ENCODE measurements at places on chromosomes 6 and 20.
A peak's percentile ranks its signal among the peaks of the same experiment; 100 is the strongest.

DNA sequence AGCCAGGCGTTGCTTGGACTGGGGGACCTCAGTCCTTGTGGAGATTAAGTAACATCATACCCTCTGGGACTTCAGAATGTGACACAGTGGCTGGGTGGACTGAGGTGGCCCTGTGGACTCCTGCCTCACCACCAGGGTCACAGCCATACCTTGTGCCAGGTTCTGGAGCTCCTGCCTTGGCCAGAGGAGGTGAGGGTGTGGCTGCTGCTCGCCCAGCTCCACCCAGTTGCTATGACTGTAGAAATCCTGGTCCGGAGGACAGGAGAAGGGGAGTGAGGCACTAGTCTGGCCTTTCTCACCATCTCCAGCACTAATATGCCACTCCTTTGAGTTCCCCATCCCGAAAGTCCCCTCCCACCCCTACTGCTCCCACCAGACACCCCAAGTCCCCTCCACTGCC, 1.9 kb downstream of the VWA7 start:
- DNase-seq, result no peak

DNA sequence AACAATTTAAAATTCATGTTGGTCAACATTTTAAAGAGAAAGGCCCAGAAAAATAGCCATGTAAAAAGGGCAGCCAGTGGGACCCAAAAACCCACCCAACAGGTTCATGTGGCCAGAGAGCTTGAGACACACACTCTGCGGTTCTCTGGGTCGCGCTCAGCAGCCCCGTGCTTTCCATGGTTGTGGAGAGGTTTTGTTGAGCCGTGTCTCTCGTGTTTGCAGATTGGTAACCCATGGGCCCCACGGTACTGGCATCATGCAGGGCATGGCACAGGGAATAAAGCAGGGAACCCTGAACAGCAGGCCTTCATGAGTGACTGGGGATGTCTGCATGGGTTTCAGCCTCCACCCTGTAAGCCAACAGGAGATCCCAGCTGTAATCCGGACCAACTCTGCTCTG, 127.7 kb upstream of the CST7 start:
- DNase-seq, result no peak

DNA sequence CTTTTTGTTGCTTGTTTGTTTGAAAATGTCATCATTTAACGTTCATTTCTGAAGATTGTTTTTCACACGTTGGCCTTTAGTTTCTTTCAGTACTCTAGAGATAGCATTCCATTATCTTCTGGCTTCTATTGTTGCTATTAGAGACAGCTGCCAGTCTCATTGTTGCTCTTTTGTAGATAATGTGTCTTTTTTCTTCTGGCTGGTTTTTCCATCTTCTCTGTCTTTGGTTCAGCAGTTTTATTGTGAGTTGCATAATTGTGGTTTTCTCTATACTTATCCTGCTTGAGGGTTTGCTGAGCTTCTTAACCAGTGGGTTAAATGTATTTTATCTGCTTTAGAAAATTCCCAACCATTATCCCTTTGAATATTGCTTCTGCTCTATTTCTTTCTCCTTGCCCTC, 23.2 kb upstream of the AIG1 start:
- DNase-seq, result no peak

DNA sequence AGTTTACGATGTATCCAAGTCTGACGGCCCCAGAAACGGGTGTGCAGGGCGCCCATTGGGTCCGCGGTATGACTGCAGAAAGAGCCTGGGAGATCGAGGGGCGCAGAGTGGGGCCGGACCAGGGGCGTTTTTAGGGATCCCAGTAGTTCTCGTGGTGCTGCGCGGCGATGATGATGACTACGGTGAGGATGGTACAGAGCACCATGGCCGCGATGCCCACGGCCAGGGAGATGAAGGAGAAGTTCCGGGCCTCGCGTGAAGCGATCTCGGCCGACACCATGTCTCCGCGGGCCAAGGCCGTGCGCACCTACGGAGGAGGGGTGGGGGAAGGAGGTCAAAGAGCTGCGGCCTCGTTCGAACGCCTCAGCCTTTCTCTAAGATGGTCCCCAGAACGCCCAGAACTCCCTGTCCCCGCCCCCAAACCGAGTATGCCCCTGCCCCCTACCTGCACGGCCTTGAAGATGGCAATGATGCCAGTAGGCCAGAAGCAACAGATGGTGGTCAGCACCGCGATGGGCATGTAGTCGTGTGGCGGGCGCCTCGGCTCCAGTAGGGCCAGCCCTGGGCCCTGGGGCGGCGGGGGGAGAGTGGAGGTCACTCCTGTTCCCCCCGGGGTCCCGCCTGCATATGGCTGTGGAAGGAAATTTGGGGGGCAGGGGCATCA, 2.5 kb downstream of the PRRT1 start:
- no peak for DNase-seq

- no peak for DNase-seq
Measured at GRCh38 chr6:129678463-129678862, 31.5 kb downstream of the ARHGAP18 start.

DNA sequence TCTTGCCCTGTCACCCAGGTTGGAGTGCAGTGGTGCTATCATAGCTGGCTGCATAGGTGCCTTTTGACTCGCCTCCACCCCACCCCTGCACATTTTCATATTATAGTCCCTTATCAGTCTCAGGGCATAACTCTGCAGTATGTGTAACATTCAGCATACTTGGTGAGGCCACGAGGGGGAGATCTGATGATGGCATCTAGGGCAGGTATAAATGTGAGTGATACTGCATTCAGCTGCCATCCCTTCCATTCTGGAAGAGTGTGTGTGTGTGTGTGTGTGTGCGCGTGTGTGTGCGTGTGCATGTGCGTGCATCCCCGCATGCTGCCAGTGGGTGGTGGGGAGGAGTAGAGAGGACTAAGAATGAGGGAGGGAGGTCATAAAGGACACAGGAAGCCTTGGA, 81.4 kb downstream of the JARID2 start:
- DNase-seq, result no peak

GRCh38 chr6:110414669-110415068, 706 bp downstream of the DDO start:
- DNase-seq, result no peak

- no peak for DNase-seq
Measured at GRCh38 chr6:28816909-28817807, 106.6 kb downstream of the TRIM27 start.

DNA sequence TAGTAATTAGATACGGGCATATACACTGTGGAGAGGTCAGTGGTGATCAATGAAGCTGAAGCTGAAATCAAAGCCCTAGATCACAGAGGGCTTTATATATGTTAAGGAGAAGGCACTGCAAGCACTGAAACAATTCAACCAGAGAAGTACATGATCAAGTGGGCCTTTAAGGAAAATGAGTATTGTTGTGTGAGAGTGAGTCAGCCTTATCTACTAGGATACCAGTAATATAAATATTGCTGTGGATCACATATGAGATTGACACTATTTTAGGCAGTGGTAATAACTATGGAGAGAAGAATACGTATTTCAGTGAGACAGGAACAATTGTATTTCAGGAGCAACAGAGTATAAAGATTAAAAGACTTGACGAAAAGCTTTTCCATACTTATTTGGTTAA, 1172.2 kb upstream of the GJE1 start:
- DNase-seq, result no peak

GRCh38 chr6:90274451-90275030, 22.1 kb downstream of the BACH2 start:
- DNase-seq, result no peak

- DNase-seq, result no peak
Measured at GRCh38 chr20:8578161-8578865, 446.2 kb downstream of the PLCB1 start.

- no peak for DNase-seq
Measured at GRCh38 chr6:45163952-45164766, 164.0 kb upstream of the RUNX2 start.

DNA sequence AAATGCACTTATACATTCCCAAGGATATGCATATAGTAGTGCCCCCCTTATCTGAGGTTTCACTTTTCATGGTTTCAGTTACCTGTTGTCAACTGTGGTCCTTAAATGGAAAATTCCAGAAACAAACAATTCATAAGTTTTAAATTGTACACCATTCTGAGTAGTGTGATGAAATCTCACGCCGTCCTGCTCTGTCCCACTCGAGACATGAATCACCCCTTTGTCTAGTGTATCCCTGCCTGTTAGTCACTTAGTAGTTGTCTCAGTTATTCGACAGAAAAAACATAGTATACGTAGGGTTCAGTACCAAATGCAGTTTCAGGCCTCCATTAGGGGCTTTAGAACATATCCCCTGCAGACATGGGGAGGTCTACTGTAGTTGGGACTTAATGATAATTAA, 57.0 kb downstream of the MAP1LC3A start:
- DNase-seq, result no peak

GRCh38 chr6:150659046-150659763, 59.5 kb downstream of the PLEKHG1 start:
- no peak for DNase-seq

DNA sequence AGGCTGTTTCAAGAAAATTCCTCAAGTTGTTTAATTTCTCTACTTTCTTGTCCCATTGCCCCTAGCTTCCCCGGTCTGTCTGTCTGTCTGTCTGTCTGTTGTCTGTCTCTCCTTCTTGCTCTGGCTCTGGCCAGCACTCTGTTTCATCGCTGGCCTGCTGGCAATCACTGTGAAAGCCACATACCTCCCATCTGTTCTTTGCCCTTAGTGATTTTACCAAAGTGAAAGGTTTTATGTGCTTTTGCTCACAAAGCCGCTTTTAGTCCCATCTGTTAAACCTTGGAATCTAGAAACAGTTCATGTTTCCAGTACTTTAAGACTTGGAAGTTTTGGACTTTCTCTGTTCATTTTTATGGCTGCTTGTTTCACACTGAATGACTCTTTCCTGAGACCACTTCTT, 87.8 kb upstream of the EXOC2 start:
- DNase-seq, result no peak

- DNase-seq, result peak; percentile 94
Measured at GRCh38 chr6:111743862-111744692, 129.2 kb downstream of the FYN start.

- no peak for DNase-seq
Measured at GRCh38 chr20:51884561-51884960, 82.2 kb upstream of the SALL4 start.

- no peak for DNase-seq
Measured at GRCh38 chr6:88810089-88810488, 153.3 kb downstream of the RNGTT start.

GRCh38 chr20:23127506-23128279, 41.6 kb upstream of the CD93 start:
- DNase-seq, result no peak

GRCh38 chr6:134152767-134153485, 100.5 kb upstream of the SLC2A12 start:
- DNase-seq, result no peak

DNA sequence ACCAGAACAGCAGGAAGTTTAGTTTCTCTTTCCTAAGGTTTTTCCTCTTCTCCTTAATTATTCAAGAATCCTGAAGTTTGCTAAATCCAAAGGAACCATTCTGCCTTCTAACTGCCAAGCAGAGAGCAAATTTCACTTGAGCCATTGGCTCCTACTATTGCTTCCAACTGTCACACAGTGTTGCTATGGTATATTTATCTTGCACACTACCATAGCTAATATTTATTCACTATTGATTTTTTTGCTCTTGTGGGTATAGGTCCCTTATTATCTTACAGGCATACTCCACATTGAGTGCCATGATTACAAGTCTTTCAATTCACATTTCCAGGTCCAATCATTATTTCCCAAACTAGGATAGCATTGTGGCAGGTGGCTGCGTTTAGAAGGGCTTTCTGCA, 266.7 kb upstream of the FLRT3 start:
- DNase-seq, result no peak

DNA sequence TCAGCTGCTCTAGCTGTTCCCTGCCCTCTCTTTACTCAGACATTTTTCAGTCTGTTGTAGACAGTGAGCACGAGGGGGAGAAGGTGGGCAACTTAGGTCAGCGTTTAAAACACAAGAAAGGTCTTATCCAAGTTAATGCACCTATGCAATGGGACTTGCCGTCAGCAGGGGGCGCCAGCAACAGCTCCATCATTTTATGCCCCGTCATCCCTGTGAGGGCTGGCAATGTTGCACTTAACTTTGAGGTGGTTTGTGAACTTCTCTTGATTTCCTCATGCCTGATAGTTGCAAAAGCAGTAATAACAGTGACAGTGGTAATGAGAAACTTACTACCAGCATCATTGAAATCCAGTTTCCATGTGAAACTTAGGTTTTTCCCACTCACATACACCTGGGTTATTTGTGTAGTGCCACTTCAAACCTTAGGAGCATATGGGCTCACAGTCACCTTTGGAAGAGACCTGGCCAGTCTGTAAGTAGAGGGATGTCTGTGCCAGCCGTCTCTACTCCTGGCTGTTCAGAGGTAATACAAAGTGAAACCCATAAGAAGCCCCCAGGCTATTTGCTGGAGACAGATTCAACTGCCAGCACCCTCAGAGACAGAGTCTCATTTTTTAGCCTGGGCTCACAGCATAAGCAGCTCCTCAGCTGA, 44.9 kb upstream of the ID1 start:
- DNase-seq, result no peak

DNA sequence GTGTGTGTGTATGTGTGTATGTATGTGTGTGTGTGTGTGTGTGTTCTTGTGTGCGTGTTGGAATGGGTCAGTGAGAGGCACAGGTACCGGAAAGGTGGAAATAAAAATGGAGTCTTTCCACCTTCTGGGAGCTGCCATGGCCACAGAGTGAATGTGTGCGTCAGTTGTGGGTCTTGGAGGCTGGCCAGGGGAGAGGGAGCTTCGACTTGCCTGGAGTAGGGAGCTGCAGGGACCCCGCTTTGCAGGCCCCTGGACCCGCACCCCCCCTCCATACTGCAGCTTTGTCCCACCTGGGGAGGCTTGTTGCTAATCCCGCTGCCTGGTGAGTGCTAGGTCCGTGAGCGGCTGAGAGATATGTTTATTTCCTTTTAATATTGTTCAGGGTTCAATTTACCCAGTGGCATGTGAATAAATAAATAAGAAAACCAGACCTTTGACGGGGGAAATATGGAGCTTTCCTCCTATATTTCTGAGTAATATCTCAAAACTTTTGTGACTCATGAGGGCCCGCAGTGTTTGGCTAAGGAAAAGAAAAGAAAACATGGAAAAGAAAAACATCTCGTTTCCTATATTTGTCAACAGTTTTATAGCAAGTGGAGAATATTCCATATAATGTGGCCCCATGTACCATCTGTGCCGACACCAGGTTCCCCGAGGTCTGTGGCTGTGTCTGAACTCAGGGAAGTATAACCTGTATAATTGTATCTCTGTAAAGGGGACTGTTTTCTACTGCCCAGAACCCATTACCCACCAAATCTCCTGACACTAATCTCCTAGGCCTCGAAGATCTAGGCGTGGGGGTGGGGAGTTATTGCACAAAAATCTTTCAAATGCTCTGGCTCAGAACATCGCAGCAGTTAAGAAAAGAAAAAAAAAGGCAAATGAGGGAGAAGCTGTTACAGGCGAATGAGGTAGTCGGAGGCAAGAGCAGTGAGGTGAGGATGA, 24.6 kb upstream of the CCDC167 start:
- no peak for DNase-seq

- peak; percentile 41 for DNase-seq
Measured at GRCh38 chr6:118968416-118968815, 33.5 kb upstream of the MCM9 start.

GRCh38 chr6:119628691-119629594, 279.4 kb upstream of the MAN1A1 start:
- DNase-seq, result no peak

GRCh38 chr6:81401970-81402690, 350.4 kb downstream of the TENT5A start:
- peak; percentile 15 for DNase-seq

Data from muscle of arm (tissue), 14 donors.